ENCODE measurements at places on chromosomes 12 and 14.
A peak's percentile ranks its signal among the peaks of the same experiment; 100 is the strongest.

- no peak for DNase-seq
These were observed 7.7 kb upstream of the SLC6A15 start for GRCh38 chr12:84920331-84920730.

DNA sequence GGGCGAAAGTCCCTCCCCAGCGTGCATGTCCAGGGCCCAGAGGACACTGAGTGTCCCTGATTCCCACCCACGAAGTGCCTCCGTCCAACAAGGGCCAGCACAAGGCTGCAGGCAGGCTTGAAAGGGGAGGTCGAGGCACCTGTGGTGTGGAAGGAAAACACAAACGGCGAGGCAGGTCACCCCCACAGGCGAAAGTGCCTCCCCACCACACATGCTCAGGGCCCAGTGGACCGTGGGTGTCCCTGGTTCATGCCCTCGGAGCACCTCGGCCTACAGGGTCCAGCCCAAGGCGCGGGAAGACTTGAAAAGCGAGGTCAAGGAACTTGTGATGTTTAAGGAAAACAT is 370.4 kb downstream of the ALG10 start:
- no peak for DNase-seq

GRCh38 chr12:104273503-104273902 is 30.0 kb upstream of the EID3 start:
- no peak for DNase-seq

GRCh38 chr12:97948591-97948990 is 486.0 kb downstream of the RMST start:
- DNase-seq = no peak

GRCh38 chr12:28059668-28060067 is 87.1 kb upstream of the PTHLH start:
- DNase-seq = no peak

DNA sequence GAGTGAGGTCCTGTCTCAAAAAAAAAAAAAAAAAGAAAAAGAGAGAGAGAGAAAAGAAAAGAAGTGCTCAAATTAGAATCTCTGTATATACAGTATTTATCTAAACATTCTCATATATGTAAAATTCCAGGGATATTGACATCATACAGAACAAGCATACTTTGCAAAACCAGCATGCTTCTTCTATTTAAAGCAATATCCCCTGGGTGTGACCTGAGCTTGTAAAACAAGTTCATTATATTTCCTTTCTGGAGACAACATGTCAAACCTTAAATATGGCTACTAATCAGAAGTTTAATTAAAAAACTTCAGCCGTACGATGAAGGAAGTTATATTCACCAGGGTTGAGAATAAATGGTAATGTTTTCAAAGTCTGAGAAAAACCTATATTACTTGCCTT is 175.8 kb upstream of the HMGA2 start:
- DNase-seq = no peak

DNA sequence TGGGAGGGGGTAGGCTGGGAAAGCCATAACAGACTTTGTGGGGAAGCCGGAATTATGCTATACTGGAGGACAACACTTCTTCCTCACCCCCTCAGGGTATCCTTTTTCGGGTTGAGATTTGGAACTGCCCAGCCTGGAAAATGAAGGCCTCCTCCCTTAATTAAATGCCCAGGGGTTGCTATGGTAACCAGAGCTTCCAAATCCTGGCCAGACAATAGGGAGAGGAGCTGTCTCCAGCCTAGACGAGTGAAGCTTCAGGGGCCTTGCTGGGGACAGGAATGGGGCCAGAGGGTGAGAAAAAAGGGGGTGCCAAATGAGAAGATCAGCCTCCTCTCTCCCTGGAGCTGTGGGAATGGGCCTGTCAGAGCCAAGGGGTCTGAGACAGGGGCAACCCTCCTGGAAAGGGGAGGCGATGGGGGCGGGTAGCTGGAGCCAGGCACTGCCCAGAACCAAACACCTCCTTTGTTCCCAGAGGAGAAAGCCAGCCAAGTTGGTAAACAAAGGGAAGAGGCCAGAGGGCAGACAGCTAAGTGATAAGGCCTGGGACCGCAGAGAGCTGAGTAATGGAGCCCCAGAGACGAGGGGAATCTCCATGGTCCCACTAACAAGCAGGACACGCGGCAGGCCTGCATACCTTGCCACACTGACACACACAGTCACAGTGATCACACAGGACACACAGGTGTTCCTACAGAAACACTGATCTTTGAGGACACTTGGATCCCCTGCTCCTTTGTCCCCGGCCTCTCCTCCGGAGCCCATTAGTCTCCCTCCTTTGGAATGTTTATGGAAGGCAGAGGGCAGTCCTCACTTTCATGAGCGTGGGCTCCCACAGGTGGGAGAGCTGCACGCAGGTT is 17.9 kb upstream of the RND1 start:
- DNase-seq = peak; percentile 91

- no peak for DNase-seq
These were observed 62.4 kb upstream of the TBPL2 start for GRCh38 chr14:55502746-55503284.

DNA sequence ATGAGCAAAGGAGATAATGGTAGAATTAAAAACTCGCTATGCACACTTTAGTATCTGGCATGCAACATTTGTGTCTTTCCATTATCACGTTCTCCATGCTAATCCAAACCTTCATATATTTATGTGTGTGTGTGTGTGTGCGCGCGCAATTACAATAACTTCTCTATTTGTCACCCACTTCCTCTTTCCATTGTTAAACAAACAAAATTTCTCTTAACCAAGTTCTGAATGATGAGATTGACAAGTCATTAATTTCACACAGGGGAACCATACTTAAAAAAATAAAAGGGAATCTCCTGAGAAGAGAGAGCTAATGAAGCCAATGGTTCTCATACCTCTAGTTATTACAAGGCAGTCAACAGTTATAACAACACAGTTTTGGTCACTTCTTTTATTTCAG is 575.9 kb upstream of the MDGA2 start:
- no peak for DNase-seq

- DNase-seq = no peak
These were observed 82.3 kb downstream of the PUS7L start for GRCh38 chr12:43676183-43676813.

- DNase-seq = no peak
These were observed 13.5 kb downstream of the SINHCAF start for GRCh38 chr12:31312431-31312830.

DNA sequence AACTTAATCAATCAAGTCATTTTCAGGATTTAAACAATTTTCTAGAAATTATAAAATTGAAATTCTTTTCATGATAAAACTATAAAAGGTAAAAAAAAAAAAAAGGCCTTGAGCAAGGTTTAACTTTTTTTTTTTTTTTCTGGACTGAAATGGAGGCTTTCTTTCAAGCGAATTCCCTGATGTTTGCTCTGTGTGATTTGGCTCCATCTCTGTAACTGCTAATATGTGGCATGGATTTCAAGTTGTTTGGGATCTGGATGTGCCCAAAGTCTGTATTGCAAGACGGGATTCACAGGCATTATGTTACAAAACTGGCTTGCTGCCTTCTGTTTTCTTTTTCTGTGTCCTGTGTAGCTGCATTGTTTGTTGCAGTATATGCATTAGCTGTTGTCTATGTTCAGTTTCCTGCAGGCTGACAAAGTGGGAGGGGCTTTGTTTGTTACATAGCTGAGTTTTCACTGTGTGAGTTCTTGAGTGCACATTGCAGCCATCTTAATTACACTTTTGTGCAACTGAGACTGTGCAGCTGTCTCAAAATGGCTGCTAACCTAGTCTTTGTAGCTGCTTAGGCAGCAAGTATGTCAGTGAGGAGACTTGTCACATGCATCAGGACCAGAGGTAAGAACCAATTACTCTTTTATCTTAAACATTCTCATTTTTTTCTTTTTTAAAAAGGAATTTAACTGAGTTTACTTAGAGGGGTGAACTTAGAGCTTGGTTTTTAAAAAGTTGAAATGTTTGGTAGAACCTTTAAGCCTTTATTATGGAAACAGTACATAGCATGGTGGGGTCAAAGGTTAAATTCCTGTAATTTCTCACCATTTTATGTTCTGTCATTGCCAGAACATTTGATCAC is 19.5 kb downstream of the ATF7IP start:
- peak; percentile 97 for DNase-seq

Data from eye (tissue), 1 donor.